ENCODE measurements at places on chromosomes 2 and 18.
A peak's percentile ranks its signal among the peaks of the same experiment; 100 is the strongest.

DNA sequence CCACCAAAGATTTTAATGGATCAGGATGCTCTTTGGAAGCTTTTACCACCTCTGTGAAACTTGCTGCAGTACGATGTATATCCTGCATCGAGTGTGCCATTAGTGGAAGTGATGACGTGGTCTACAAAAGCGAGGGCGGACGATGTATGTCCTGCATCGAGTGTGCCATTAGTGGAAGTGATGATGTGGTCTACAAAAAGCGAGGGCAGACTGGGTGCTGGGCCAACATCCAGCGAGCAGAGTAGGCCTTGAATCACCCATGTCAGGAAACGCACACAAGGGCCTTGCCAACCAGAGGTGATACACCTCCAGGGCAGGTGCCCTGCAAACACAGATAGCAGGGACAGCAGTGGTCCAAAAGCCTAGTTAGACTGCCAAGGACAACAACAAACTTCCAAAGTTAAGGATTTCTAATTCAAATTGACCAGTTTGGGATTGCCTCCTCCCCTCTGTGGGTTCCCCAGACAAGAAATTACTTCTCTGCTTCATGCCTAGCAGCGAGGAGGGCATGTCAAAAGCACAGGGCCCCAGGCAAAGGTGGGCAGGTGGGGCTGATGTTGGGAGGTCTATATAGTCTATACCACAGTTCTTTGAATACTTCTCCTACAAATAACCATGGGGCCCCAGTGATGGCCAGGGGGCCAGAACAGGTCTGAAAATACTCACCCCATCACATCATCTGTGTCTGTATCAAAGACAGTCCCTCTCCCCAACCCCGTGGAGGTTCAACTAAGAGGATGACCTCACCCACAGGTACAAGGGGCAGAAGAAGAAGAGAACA is 70.2 kb downstream of the ADD2 start:
- DNase-seq, result no peak

GRCh38 chr2:169090133-169090820 is 20.9 kb downstream of the DHRS9 start:
- no peak for DNase-seq

- DNase-seq, result no peak
Measured at GRCh38 chr2:174335988-174336500, 1.3 kb downstream of the SP9 start.

DNA sequence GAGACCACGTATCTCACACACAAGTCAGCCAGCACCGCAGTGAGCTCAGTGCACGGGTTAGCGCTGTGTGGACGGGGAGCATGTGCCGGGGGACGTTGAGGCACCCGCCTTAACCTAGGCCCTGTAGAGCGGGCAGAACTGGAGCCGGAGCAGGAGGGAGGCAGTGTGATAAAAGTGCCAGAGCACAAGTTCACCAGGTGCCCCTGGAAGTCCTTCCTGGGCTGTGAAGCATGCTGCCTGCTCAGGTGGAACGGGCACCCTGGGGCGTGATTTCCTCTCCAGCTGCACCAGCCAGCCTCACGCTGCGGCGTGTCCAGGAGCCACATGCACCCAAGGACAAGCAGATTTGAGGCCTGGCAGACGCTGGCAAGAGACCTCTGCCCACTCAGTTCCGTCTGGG is 50.3 kb downstream of the ITGB1BP1 start:
- no peak for DNase-seq

- DNase-seq, result no peak
Measured at GRCh38 chr2:30222636-30223360, 8.5 kb upstream of the LBH start.

DNA sequence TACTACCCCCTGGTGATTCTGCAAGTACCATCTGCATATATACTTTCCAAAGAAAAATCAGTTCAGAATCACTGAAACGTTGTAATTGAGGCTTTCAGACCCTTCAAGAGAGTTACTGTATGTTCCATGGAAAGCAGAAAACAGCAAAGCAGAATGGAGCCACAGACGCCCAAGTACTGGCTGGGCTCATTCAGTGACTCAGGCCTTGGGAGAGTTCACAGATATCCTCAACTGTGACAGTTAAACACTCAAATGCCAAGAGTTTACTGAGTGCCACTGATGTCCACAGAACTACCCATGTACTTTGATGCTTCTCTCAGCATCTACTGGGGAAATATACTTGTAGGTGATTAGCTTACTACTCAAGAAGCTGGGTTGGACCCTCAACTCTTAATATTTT is 303.4 kb downstream of the TCF4 start:
- no peak for DNase-seq

DNA sequence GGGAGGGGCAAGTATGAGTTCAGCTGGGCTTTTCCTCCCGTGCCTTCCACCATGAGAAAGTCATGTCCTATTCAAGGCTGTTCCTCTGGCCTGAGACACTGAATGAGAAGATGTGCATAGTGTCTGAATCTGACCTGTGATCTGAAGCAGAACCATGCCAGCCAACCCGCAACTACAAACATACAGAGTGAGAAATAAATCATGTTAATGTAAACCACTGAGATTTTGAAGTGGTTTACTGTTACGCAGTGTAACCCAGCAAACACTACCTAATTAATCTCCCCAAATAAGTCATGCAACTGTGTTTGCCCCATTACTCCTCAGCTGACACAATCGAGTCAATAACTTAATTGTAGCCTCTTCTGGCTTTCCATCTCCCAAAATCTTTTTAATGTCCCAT is 49.2 kb downstream of the METTL4 start:
- no peak for DNase-seq

- DNase-seq, result peak; percentile 58
Measured at GRCh38 chr2:55103046-55103445, 52.8 kb upstream of the RTN4 start.

DNA sequence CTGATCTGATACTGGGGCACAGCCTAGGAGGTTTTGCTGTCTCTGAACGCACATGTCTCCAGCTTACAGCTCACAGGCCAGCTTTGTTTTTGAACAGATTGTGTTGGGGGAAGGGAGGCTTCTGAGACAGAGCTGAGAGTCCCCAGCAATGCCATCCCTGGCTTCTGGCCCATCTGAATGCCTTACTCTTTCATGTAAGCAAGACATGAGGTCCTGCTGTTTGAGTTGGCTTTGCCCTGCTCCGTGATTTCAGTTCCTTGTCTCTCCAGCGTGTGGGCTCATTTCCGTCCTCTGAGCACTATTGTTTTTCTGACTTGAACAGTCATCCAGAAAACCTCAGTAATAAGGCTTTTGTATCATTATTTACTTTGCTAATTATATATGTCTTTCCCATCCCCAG is 194.9 kb upstream of the TNP1 start:
- peak; percentile 70 for DNase-seq

DNA sequence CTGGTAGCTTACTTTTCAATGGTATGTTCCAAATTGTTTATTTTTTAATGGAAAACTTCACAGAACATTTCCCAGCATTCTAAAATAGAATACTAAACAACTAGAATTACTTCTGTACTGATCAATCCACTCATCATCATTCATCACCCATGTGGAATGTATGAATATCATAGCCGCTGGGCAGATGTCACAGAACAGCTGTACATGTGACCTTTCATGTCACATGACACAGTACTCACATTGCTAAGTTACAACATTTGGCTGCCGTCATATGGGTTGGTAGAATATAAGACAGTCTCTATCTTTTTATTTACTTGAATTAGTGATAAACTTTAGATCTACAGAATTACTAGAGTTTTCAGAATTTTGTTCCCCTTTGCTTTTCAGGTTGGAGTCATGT is 387.6 kb downstream of the ZEB2 start:
- peak; percentile 92 for DNase-seq

GRCh38 chr2:174108579-174108978 is 139.8 kb downstream of the OLA1 start:
- DNase-seq, result no peak

DNA sequence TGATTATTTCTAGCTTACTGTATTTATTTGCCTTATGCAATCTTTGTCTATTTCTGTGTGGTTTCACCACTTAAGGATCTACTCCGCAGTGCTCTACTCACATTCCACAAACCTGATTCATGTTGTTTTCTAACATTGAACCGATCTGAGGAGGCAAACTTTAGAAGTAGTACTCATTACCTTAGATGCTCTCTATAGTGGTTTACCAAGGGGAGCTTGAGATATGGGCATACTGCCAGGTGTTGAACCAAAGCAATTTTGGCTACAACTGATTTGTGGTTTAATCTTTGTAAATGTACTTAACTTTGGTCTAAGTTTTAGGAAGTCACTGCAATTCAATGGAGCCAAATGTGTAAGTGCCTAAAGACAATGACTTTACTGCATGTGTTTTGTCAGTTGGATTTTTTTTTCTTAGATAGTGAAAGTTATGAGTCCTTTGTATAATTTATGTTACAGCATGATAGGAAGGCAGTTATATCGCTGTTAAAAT is 50.1 kb downstream of the MAP2 start:
- peak; percentile 96 for DNase-seq

GRCh38 chr2:76668279-76668678 is 853.9 kb downstream of the LRRTM4 start:
- DNase-seq, result no peak

DNA sequence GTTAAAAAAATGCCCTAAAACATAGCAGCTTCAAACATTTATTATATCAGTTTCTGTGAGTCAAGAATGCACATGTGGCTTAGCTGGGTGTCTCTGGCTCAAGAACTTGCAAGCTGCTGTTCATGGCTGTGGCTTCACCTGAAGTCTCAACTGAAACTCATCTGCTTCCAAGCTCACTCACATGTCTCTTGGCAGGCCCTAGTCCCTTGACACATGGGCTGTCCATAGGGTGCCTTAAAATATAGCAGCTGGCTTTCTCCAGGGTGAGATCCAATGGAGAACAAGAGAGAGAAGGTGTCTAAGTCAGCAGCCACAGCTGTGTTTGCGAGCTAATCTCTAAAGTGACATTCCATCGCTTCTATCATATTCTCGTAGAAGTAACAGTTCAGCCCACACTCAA is 152.8 kb downstream of the DSEL start:
- DNase-seq, result peak; percentile 6

- DNase-seq, result no peak
Measured at GRCh38 chr2:139170406-139170805, 390.2 kb upstream of the NXPH2 start.

GRCh38 chr2:230757476-230757875 is 44.8 kb downstream of the CAB39 start:
- DNase-seq, result peak; percentile 76

GRCh38 chr2:1743396-1744150 is 742 bp downstream of the PXDN start:
- peak; percentile 77 for DNase-seq

DNA sequence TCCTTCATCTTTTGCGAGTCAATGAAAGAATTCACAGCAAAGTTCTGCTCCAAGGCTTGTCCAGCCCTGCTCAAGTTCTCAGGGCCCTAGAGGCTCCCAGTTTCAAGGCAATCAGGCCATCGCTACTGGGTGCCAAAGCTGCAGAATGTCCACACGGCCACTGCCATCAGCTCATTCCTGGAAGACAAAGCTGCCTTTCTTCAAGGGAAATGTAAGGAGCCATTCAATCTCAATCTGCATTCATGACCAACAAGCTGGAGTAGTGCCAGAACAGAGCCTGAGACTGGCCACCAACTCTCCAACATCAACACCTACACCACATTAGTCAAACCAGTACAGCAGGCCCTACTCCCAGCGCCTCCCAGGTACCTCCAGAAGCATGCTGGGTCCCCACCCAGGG is 202.2 kb downstream of the TCF4 start:
- no peak for DNase-seq

DNA sequence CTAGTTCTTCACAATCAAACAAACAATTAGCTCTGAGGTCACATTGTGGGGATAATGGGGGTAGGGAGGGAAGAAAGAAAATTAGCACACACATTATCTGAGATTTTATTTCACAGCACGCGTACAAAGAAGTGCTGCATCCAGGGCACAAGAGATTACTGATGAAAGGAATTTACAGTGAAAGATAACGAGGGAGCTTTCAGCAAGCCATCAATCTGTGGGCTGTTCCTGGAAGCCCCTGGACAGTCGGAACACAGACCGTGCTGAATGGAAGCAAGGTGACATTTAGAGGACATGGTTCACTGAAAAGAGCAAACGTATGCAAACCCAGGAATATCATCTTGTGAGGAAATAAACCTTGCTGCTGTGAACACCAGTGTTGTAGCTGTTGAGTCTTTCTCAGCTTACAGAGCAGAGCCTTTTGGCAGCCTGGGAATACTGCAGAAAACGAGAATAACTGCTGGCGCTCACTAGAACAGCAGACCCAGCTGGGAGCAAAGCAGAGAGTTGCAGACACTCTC is 63.2 kb downstream of the SCG2 start:
- DNase-seq, result peak; percentile 57

DNA sequence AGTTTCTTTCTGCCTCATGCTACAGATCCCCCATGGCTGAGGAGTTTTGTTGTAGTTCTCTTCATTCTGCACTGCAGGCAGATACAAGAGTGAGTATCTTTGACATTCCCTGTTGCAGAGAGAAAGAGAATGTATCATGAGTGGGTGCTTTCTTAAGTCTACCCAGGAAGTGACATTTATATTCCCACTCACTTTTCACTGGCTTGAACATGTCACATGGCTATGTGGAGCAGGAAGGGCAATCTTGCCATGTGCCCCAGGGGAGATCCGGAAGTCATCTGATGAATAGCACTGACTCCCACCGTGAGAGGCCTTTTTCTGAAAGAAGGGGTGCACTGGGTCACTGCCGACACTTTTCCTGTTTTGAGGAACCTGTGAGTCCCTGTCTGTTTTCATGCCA is 66.4 kb upstream of the BOD1L2 start:
- DNase-seq, result no peak

GRCh38 chr2:177740700-177741099 is 331.9 kb downstream of the PDE11A start:
- no peak for DNase-seq

GRCh38 chr18:10563886-10564285 is 38.1 kb downstream of the NAPG start:
- DNase-seq, result no peak

DNA sequence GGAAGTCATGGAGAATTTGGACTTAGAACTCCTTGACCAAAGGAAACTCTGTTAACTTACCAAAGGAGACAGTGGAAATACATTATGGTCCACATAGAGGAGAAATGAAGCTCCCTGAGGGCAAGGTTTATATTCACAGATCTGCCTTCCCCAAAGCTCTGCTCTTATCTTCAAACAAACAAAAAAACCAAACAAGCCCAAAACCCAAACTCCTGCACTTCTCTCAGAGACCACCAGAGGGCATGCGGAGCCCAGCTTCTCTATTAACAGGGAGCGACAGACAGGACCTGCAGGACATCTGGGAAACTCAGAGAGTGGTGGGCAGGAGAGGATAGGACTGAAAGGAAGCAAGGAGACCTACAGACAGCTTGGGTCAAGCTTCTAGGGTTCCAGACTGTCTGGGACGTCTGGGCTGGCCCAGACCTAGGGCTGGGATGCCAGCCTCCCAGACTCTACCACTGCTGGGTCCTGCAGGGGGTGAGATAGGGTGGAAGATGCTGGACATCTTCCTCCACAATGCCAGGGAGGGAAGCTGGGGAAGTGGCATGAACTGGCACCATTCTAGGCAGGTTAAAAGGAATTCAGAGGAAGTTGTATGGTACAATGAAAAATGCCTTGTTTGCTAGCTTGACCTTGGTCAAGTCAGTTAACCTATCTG is 4.0 kb upstream of the WNT10A start:
- DNase-seq, result peak; percentile 73

- peak; percentile 61 for DNase-seq
Measured at GRCh38 chr2:18814387-18814786, 225.0 kb upstream of the NT5C1B start.

GRCh38 chr2:138105358-138105757 is 141.1 kb downstream of the HNMT start:
- DNase-seq, result peak; percentile 61

GRCh38 chr2:43158259-43158880 is 68.0 kb downstream of the ZFP36L2 start:
- peak; percentile 75 for DNase-seq

Data from cardiac fibroblast (primary cell).